ENCODE measurements at places on chromosomes 13 and 19.

GRCh38 chr13:109529964-109530363, 256.4 kb downstream of the IRS2 start:
- no peak for DNase-seq

DNA sequence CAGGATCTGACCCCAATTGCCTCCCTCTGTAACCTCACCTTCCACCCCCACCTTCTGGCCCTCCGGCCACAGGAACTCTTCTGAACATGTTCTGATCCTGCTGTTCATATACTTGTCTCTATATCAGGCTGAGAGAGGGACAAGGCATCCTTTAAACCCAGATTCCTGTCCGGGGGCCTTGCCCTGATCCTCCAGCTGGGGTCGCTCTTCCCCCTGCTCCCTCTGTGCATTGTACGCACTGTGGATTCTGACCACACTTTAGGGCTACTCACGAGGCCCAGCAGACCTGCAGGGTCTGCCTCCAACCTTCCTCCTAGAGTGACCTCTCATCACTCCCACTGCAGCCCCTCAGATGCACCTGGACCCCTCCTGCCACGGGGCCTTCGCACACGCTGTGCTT, 269.3 kb downstream of the UQCRFS1 start:
- DNase-seq, result no peak

- DNase-seq, result no peak
Observed at GRCh38 chr19:53525922-53526321, 12.0 kb upstream of the ZNF331 start.

DNA sequence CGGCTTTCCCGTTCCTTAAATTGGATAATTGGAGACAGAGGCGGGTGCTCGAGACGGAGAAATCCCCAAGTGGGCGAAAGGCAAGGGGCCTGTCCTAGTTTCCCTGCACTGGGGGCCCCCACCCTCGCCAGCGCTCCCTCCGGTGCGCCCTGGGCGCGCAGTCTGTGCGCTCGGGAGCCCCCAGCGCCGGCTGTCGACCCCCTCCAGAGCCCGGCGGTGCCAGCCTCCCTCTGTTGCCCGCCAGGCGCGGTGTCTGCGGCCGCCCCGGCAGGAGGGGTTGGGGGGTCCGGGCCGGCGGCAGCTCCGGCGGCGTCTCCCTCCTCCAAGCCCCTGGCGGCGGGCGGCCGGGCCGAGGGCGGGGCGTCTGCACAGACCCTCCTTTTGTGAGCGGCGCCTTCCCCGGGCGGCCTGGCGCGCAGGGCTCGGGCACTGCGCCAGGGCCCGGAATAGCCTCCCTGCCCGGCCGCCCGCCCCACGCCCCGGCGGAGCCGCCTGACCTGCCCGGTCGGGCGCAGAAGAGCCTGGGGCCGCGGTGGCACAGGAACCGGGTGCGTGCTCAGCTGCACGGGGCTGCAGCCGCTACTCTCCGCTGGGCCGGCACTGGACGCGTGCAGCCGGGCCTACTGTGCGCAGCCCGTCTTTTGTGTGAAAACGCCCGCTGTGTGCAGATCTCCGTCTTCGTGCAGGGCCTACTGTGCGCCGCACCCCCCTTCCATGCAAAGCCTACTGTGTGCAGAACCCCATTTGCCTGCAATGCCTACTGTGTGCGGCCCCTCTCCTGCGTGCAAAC, 13.2 kb downstream of the GADD45B start:
- no peak for DNase-seq

DNA sequence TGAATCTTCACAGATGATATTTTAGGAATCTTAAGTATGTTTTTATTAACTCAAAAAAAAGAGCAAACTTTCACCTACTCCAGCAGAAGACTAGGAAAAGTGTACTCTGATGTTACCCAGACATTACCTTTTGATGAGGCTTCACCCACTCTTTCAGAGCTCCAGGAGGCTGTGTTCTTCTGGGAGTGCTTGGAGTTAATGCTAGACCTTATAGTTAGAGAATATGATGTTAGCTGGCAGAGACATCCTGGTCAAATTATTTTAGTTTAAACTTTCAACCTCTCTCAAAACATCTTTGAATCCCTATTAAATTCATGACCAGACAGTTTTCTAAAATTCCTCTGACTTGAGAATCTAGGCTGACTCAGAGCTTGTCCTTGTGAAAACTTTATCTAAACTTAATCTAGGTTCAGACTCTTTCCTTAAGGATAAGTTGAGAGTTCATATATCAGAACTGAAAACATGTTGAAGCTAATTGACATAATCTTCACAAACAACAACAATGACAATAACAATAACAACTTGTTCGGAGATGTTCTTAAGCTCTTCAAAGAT, 82.8 kb downstream of the ITGBL1 start:
- no peak for DNase-seq

DNA sequence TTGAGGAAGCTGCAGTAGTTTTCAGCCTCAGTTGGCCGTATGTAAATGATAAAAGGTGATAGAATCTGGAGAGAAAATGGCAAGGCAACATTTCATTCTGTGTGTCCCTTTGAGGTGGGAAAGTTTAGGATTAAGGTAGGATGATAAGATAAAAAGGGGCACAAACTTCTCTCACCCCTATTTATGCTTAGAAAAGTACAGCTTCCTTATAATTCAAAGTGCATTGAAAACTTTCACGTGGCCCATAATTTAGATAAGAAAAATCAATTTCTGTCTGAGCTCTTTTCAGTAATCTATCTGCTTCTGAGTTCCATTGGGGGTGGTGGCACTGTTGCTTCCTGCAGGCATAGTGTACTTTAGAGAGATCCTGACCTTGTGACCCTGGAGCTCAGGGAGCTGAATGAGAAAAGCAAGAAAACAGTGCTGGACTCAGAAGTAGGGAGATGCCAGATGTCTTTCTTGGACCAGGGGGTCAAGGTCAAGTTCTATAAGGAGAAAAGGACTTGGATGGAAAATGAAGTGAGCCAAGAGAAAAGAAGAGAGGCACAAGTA, 187.3 kb downstream of the NDFIP2 start:
- DNase-seq, result no peak

GRCh38 chr13:30895773-30896172, 10.3 kb upstream of the MEDAG start:
- DNase-seq, result peak; percentile 47

GRCh38 chr13:59898066-59898465, 265.7 kb downstream of the DIAPH3 start:
- DNase-seq, result no peak

DNA sequence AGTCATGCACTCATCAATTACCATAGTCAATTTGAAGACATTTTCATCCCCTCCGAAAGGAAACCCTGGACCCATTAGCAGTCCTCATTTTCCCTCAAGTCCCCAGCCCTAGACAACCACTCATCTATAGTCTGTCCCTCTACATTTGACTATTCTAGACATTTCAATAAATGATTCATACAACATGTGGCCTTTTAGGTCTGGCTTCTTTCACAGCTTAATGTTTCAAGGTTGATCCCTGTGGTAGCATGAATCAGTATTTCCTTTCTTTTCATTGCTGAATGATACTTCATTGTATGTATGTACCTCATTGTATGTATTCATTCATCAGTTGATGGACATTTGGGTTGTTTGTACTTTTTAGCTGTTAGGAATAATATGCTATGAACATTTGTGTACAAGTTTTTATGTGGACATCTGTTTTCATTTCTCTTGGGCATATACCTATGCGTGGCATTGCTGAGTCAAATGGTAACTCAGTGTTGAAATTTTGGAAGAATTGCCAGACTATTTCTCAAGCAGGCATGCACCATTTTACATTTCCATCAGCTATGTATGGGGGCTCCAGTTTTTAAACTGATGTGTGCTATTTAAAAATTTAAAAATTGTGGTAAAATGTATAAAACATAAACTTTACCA, 18.4 kb downstream of the SPATA13 start:
- DNase-seq, result no peak

DNA sequence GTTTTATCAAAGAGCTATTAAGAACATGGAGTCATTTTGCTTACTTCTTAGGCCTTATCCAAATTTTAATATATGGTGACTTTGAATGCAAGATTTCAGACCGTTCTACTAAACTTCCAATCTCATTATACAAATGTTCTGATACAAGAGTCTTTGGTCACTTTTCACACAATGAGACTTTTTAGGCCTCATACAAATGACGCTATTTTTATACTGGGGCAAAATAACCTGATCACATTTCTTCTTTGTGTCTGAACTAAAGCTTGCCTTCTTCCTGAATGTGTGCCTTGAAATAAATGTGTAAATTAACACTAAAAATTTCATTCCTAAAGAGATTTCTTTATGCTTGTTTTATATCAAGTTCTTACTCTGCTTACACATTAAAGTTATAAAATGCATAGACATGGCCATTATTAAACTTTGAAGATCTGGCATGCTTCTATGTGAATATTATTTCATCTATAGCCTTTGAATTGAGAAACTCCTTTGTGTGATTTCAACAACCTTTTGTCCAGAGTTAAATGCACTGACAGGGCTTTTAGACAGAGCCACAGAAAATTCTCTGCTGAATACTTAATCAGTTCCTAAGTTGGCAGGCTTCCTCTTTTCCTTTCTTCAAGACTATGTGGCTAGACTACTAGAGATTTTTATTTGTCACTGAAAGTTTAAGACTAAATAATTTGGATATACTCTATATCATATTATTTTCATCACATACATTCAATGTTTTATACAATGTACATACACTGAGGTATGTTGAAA, 86.1 kb downstream of the EDNRB start:
- no peak for DNase-seq

GRCh38 chr13:77351315-77351714, 24.4 kb upstream of the MYCBP2 start:
- DNase-seq, result no peak

- no peak for DNase-seq
Observed at GRCh38 chr13:95479731-95480130, 72.8 kb upstream of the CLDN10 start.

DNA sequence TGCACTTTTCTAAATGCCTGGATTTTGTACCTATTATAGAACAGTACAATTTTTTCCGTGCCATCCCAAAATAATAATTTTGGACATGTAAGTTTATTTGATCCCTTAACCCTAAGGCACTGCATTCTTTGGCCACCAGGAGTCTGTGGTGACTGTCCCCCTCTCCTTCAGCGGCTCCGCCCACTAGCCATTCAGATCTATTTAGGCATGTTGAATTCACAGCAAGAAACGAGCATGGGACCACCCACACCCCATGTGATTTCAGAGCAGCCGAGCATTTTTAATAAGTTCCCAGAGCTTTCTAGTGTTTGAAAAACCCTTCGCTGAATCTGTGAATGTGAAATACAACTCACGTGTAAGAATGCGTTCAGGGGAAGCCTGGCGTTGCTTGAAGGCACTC, 567.5 kb downstream of the MYO16 start:
- DNase-seq, result no peak

GRCh38 chr19:49541914-49542313, 14.1 kb downstream of the RCN3 start:
- DNase-seq, result no peak

DNA sequence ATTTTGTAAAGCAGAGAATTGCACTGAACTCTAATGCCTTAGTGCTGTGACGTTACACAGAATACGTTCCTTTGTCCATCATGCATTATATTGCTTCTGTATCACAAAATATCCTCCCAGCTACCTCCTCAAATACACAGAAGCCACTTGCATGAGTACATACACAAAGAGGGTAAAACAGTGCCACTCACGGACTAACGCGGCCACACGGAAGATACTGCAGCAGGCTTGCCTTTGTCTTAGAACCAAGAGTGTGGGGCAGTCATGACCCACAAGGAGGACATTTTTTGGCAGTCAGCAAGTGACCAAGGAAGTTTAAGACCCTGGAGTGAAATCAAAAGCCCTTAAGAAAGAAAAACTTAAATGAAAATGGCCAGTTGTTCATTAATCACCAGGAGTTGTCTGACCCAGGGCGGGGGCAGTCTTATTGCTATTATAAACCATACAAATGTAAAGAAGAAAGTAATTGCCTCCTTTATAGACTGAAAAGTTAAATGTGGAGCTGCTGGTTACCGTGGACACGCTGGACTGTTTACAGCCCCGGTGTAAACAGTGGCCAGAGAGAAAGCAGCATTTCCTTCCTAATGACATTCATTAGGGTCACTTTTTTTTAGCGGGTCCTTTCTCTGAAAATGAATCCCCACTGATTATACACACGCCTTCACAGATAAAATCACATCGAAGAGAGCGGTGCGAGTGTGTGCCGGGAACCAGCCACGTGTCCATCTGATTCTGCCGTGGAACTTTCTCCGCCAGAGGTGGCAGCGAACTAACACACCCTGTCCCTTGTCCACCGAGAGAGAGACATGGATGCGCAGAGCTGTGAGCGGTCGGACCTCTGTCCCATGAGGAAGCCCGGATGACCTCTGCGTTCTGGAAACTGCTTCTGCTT, 66.8 kb downstream of the SOX1 start:
- no peak for DNase-seq

DNA sequence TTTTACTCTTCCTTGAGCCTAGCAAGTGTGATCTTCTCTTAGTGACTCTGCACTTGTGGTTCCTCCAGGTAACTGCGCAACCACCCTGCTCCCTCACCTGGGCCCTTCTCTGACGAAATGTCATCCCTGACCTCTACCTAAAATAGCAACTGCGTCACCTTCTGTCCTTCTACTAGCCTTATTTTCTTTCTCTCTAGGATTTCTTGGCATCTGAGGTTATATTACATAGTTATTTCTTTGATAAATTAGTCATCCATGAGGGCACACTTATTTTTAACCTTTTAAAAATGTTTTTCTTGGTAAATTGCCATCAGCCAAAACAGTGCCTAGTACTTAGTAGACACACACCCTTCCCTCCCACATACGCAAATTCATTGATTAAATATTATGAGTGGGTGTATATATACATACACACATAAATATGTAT, 355.5 kb downstream of the ENOX1 start:
- DNase-seq, result no peak

DNA sequence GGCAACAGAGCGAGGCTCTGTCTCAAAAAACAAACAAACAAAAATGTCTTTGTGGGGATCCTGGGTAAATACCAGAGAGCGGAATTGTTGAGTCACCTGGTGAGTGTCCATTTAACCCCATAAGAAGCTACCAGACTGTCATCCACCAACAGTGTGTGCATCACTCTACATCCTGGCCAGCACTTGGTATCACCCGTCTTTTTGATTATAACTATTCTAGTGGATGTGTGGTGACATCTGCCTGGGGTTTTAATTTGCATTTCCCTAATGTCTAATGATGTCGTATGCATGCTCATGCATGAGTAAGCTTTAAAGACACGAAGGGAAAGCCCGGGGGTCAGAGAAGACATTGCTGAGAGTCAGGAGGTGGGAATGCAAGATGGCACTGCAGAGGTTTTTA, 126.7 kb upstream of the MRI1 start:
- DNase-seq, result no peak

- DNase-seq, result peak; percentile 22
Observed at GRCh38 chr19:4456476-4456842, 1.1 kb downstream of the UBXN6 start.

GRCh38 chr19:1466461-1467214, 12.4 kb downstream of the C19orf25 start:
- DNase-seq, result no peak

All from amniotic stem cell (primary cell).